ENCODE measurements at places on chromosomes 13 and 19.

DNA sequence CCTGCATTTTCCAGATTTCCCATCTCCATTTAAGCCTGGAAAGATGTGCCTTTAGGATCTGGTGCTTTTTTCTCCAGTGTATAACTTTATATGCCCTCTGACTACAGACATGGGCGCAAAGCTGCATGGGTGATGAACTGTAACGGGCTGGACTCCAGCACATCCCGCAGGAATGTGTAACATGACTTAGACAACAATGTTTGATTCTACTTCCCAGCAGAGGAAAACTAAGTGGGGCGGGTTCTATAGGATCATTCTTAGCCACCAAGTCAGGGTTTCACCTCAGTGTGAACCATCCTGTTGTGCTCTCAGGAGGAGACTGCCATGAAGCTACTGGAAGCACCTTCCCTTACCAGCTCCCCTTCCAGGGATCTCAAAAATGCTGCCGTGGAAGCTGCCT, 93.2 kb upstream of the SERP2 start:
- peak; percentile 49 for DNase-seq

DNA sequence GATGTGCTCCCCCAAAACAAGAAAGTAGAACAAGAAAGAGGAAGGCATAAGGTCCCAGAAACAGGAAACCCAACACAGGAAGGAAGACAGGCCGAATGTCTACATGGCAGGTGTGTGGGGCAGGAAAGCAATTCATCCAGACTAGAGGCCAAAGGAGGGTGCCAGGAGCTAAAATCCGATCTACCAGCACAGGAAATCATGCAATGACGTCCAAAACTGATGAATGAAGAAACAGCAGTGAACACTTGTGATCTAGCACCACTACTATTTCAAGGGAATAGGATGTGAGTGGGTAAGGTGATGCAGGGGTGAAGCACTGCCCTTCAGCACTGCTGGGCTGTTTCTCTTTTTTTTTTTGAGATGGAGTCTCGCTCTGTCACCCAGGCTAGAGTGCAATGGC, 59.1 kb downstream of the DOCK9 start:
- DNase-seq, result no peak

GRCh38 chr19:40506099-40506498, 39.3 kb downstream of the SPTBN4 start:
- no peak for DNase-seq

- no peak for DNase-seq
Observed at GRCh38 chr13:28618230-28618994, 40.5 kb upstream of the POMP start.

GRCh38 chr19:53849237-53849676, 18.4 kb upstream of the MYADM start:
- DNase-seq, result peak; percentile 80

DNA sequence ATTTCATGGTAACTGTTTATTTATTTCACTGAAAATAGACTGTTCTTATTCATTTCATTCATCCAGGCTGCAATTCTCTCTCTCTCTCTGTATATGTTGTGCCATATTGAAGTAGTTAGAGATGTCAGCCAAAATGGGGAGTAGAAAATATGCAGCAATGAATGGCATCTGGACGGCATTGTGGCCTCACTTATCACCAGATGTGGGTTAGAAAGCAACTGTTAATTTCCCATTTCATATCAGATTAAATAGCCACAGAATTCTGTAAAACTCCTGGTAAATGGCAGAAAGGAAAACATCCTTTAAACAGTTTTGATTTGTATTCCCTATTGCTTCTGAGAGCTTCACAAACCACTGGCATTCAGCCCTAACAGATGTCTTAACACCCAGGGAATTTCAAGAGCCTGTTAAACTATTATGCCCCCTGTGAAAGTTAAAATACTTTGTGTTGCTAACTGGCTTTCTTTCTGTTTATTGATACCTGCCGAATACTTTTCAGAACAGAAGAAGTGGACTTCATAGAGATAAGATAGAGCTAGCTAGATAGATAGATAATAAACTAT, 1763.3 kb upstream of the MIR17HG start:
- peak; percentile 87 for DNase-seq

DNA sequence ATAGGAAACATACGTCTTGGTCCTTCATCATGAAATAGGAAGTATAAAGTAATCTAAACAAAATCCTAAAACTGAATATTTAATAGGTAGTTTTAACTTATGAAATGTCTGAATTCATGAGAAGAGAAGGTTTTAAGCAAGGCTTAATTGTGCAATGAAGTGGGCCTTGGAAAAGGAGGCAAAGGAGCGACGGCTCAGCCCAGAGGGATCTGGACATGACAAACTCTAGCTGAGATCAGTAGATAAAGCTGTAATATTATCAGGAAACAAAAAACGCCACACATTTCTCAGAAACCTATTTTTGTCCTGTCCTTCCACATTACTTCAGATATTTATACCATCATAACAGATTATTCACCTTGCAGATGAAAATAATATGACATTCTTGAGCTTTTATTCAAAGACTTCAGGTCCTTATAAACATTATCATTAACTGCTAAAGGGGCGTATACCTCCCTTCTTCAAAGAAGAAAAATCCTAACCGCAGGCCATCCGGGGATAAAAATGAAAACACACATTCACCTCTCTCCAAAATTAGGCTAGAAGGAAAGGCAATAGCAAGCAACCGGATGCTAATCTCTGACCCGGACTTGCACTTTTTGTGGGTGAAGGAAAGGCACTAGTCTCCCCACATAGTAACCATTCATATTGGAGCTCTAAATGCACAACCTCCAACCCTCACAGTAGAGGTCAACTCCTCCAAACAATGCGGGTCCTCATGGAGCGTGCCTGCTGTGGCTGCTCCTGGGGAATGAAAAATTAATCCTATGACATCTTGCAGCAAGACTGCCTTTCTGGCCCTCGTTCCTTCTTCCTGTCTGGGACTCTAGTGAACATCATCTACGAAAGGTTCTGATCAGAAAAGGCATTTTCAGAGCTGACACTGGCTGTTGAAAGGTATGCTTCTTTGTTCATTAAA, 108.8 kb downstream of the TBC1D4 start:
- peak; percentile 56 for DNase-seq

GRCh38 chr19:8526345-8527091, 12.6 kb upstream of the ZNF414 start:
- peak; percentile 85 for DNase-seq

Data from amniotic epithelial cell (primary cell).